Aorta (tissue), 5 donors: ENCODE measurements at places on chromosomes 4 and X. TPM values are rescaled to one million over a fixed set of nuclear protein-coding genes. Genes with fewer than 3 reads are reported as not detected.
A peak's percentile ranks its signal among the peaks of the same experiment; 100 is the strongest.

HHIP gene
- total RNA-seq = 1.6 TPM

- DNase-seq = no peak
- peaks cover 11% of the 10 kb centered on the region for H3K4me1 ChIP-seq
- peaks cover 6% of the 10 kb centered on the region for H3K36me3 ChIP-seq
- H3K27ac ChIP-seq = peak overlapping the region; percentile 60
Measured at GRCh38 chr4:186623546-186623945, 68.2 kb upstream of the MTNR1A start.

- H3K4me1 ChIP-seq = no peaks in the 10 kb centered on the region
- no peak overlapping the region for H3K27ac ChIP-seq
- H3K36me3 ChIP-seq = no peaks in the 10 kb centered on the region
- no peak for DNase-seq
- no peak overlapping the region for H3K4me3 ChIP-seq
- H3K27me3 ChIP-seq = no peaks in the 10 kb centered on the region
Measured at GRCh38 chrX:17546356-17546755, 171.4 kb downstream of the NHS start.

DNA sequence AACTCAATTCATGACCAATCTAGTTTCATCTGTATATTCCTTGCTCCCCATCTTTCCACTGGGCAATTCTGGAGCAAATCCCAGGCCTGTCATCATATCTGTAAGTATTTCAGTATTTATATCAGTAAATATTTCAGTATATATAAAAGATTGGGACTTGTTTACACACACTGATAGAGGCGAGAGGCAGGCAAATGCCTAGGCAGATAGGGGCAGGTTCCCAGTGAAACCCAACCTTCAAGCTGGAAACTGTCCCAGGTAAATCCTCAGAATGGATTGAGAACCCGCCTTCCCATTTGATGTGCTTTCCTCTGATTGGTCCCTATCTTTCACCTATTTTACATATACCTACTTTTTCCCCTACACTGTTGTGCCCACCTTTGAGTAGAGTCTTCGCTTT lies 23.8 kb upstream of the TBC1D1 start:
- no peaks in the 10 kb centered on the region for H3K27me3 ChIP-seq
- no peak for DNase-seq
- H3K27ac ChIP-seq = no peak overlapping the region
- H3K4me1 ChIP-seq = no peaks in the 10 kb centered on the region
- H3K36me3 ChIP-seq = no peaks in the 10 kb centered on the region

GRCh38 chrX:53622431-53622830 lies 64.1 kb downstream of the HUWE1 start:
- no peaks in the 10 kb centered on the region for H3K27me3 ChIP-seq
- no peaks in the 10 kb centered on the region for H3K36me3 ChIP-seq
- H3K4me1 ChIP-seq = no peaks in the 10 kb centered on the region
- no peak for DNase-seq
- H3K27ac ChIP-seq = no peak overlapping the region
- H3K4me3 ChIP-seq = no peak overlapping the region

CORIN gene
- total RNA-seq = 0.84 TPM

DNA sequence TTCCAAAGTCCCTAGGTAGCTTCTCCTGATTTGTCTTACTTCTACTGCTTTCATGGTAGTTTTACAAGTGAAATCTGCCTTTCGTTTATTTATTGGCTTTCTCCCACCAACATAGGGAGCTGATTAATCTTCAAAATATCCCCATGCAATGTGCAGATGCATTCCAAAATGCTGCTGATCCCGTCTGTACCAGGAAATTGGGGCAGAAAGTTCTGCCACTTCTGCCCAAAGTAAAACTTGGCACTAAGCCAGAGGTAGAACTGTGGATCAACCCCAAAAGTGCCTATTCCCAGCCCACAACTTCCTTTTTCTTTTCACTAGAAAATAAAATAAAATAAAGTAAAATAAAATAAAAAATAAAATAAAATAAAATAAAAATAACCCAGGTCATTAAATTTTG lies 47.3 kb upstream of the PPARGC1A start:
- no peak overlapping the region for H3K4me3 ChIP-seq
- DNase-seq = no peak
- no peak overlapping the region for H3K27ac ChIP-seq
- no peaks in the 10 kb centered on the region for H3K4me1 ChIP-seq

GRCh38 chr4:113646442-113646822 lies 115.1 kb downstream of the CAMK2D start:
- DNase-seq = no peak
- H3K4me1 ChIP-seq = peaks cover 6% of the 10 kb centered on the region

DNA sequence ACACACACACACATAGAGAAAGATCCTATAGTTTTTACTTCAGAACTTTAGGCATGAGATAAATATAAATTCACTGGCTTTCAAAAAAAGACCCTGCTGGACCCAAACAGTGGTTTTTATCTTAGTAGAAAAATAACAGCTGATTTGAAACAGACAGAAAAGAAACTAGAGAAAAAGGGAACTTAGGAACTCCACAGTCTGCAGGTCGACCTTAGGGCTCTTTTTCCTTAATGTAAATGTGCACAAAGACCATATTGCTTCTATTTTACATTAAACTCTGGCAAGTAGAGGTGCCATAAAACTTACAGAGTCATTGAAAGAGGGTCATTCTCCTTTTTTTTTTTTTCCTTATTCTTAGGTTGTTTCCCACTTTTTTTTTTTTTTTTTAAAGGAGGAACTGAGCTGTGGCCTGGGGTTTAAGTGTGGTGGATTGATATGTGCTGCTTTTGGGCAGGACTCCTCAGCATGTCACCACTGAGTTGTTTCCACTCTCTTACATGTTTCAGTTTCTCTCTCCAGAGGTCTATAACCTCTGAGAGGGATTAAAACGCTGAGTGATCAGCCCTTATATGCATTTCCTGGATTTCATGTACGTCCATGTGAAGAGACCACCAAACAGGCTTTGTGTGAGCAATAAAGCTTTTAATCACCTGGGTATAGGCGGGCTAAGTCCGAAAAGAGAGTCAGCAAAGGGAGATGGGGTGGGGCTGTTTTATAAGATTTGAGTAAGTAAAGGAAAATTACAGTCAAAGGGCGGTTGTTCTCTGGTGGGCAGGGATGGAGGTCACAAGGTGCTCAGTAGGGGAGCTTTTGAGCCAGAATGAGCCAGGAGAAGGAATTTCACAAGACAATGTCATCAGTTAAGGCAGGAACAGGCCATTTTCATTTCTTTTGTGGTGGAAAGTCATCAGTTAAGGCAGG lies 70.8 kb upstream of the PACRGL start:
- no peak for DNase-seq
- H3K36me3 ChIP-seq = no peaks in the 10 kb centered on the region
- no peak overlapping the region for H3K4me3 ChIP-seq
